ENCODE measurements at places on chromosomes 1 and 21.

DNA sequence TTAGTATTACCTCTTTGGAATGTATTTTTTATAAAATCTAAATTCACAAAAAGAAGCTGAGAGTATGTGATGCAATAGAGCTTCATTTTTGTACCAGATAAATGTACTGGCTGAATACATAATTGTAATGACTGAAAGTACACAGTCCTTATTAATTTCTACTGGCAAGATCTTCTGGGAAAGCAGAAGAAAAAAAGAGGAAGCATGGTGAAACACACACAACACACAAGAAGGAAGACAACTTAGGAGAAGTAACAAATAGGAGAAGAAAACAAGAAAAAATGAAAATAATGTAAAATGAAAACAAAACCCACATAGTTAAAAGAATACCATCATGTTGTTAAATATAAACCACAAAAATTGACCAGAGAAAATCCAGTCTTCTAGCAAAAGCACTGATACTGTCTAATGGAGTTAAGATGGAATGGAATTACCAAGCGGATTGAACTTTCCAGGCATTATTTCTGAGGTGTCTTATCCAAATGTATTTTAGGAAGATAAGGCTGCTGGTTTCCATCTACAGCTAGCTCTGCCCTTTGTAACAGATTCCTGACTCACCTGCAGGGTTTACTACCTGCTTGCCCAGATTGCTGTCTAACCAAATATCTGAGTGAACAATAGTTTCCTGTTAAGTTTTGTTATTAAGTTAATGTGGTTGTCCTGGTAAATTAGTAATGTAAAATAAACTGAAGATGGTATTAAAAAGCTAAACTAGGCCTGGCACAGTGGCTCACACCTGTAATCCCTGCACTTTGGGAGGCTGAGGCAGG, 4.5 kb upstream of the COP1 start:
- no peak for DNase-seq

DNA sequence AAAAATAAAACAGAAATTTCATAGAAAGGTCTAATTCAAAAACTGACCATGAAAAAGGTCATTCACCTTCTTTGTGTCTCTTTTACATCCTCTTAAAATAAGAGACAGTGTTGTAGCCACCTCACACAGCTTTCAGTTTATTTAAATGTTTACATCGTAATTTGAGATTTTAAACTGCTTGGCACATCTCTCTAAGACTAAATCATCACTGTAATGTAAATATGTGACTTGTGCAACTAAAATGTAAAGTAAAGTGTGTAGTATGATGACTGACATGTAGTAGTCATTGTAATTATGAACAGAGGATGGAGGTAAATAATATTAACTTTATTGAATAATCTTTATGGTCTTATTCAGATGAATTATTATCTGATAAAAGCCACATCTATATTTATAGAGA, 283.9 kb downstream of the KCNT2 start:
- no peak for DNase-seq

GRCh38 chr1:78114034-78114956, 68.5 kb downstream of the GIPC2 start:
- DNase-seq = peak; percentile 63

- DNase-seq = no peak
These were observed 873 bp downstream of the IFT25 start for GRCh38 chr1:53944469-53945182.

DNA sequence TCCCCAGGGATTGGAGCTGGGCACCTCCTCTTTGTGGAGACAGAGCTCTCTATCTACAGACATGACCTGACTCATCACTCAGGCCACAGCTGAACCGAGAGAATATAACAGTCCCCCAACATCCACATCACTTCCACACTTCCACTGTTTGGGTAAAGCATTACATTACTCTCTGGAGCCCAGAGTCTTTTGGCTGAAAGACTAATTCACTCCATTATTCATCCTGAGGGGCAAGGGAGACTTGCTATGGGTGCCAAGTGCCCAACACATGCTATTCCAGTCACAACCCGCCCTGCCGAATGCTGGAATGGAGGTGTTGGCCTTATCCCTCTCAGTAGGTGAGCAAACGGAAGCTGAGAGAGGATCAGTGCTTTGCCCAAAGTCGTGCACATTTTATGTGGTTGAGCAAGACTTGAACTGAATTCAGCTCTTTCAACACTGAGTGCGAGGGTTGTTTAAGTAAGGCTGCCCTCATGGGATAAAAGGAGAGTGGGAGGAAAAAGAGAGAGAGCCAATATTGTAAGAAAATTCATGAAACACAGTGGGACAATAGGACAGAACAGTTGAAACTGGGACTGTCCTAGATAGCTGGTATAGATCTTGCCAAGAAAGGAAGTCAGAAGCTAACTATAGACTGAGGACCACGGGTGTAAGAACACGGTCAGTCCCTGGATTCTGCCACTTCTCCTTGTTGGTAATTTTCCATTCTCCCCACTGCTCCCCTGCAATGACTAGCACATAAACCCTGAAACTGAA, 13.5 kb upstream of the CHI3L1 start:
- DNase-seq = no peak

- DNase-seq = no peak
These were observed 172.8 kb upstream of the CACNA1E start for GRCh38 chr1:181310560-181310959.

Data from NCI-H510A (cell line).